Daoy (cell line): ENCODE measurements at places on chromosomes 7 and 10. TPM values are rescaled to one million over a fixed set of nuclear protein-coding genes. Genes with fewer than 3 reads are reported as not detected.

The WBP1L gene
- 6.8 and 10.9 TPM in 2 replicates for total RNA-seq

The HMX2 gene
- total RNA-seq = 1.1 and 1.3 TPM in 2 replicates

The OLAH gene
- total RNA-seq = not detected in 2 replicates

The GHRHR gene
- not detected in 2 replicates for total RNA-seq

The CTAGE4 gene
- 0.09 and 0.23 TPM in 2 replicates for total RNA-seq

The CYP3A4 gene
- total RNA-seq = 0.09 and 0.11 TPM in 2 replicates

The XPNPEP1 gene
- 42.4 and 42.5 TPM in 2 replicates for total RNA-seq

The FAM221A gene
- 6.5 and 6.9 TPM in 2 replicates for total RNA-seq

The CHAT gene
- not detected in 2 replicates for total RNA-seq

The CTTNBP2 gene
- total RNA-seq = 3.6 TPM in 2 replicates

The ACTL6B gene
- total RNA-seq = not detected in 2 replicates

The DHTKD1 gene
- total RNA-seq = 6.8 and 33.4 TPM in 2 replicates

The CFAP69 gene
- total RNA-seq = 3.9 and 4.9 TPM in 2 replicates

The MORN4 gene
- total RNA-seq = 1.6 and 3.4 TPM in 2 replicates

The ZNF239 gene
- 5.5 and 7.6 TPM in 2 replicates for total RNA-seq

The TSPAN33 gene
- total RNA-seq = 15.1 and 17.7 TPM in 2 replicates

The CPN1 gene
- total RNA-seq = not detected in 2 replicates

The SPDYE1 gene
- not detected in 2 replicates for total RNA-seq

The ASAH2 gene
- total RNA-seq = 0.06 and 0.46 TPM in 2 replicates

The PON1 gene
- total RNA-seq = not detected in 2 replicates

The SLC13A1 gene
- not detected in 2 replicates for total RNA-seq

The HOXA2 gene
- 11.4 and 12.1 TPM in 2 replicates for total RNA-seq
